CD4-positive, alpha-beta T cell treated with Interleukin-4 for 1 hour (primary cell): ENCODE measurements at places on chromosomes 16 and 17.

DNA sequence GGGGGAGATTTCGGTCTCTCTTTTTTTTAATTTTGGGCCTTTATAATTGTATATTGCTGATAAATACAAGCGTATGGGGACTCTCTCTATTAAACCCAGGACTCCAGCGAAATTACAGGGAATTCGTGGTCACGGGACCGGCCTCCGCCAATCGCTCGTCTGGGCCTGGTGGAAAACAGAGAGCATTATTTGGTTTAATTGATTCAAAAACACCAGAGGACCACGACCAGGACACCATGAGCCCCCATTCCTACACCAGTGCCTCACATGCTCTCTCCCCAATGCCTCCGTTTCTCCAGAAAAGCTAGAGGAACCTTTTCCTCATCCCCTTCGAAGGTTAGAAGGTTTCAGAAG is at the start of gene HOXB2:
Gene HOXB2, minus strand, starts transcription at position 88 of the 354 bp plus-strand sequence. CDS start 198 bp downstream, outside the sequence.
- no peak for DNase-seq

GRCh38 chr17:68693466-68693865 is 92.3 kb upstream of the FAM20A start:
- no peak for DNase-seq

GRCh38 chr16:88785106-88785924 is at the start of gene PIEZO1:
Gene PIEZO1, minus strand, starts transcription at chr16:88785220. Its CDS starts 256 bp downstream, at chr16:88784964.
- peak; percentile 86 for DNase-seq

- DNase-seq, result no peak
Observed at GRCh38 chr16:76940251-76940650, 250.7 kb upstream of the MON1B start.

DNA sequence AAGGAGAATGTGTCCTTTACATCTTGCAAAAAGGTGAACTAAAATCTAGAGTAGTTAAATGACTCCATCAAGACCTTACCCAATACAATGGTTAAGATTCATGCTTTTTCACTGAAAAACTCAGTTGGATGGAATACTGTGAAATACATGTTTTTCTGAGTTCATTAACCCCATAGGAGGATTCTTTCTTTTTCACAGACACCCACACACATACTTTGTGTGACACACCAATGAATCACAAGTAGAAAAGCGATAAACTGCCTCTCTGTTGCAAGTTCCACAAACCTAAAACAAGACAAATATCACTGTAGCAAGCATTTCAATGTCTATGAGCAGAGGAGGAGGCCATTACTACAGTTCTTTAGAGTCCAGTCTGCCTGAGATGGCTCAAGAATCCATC is 258.8 kb upstream of the CDH5 start:
- DNase-seq, result no peak

- DNase-seq, result no peak
Observed at GRCh38 chr16:57566436-57566835, 24.0 kb downstream of the ADGRG5 start.

- no peak for DNase-seq
Observed at GRCh38 chr16:89861648-89862047, 11.7 kb upstream of the TCF25 start.
